CD4-positive, CD25-positive, alpha-beta regulatory T cell (primary cell): ENCODE measurements at places on chromosomes 13 and 19. TPM values are rescaled to one million over a fixed set of nuclear protein-coding genes. Genes with fewer than 3 reads are reported as not detected.
A peak's percentile ranks its signal among the peaks of the same experiment; 100 is the strongest.

GRCh38 chr19:6357174-6357573, 4.2 kb upstream of the CLPP start:
- H3K27me3 ChIP-seq: no peaks in the 10 kb centered on the region
- H3K4me3 ChIP-seq: no peak overlapping the region
- DNase-seq: no peak
- no peak overlapping the region for H3K27ac ChIP-seq

DNA sequence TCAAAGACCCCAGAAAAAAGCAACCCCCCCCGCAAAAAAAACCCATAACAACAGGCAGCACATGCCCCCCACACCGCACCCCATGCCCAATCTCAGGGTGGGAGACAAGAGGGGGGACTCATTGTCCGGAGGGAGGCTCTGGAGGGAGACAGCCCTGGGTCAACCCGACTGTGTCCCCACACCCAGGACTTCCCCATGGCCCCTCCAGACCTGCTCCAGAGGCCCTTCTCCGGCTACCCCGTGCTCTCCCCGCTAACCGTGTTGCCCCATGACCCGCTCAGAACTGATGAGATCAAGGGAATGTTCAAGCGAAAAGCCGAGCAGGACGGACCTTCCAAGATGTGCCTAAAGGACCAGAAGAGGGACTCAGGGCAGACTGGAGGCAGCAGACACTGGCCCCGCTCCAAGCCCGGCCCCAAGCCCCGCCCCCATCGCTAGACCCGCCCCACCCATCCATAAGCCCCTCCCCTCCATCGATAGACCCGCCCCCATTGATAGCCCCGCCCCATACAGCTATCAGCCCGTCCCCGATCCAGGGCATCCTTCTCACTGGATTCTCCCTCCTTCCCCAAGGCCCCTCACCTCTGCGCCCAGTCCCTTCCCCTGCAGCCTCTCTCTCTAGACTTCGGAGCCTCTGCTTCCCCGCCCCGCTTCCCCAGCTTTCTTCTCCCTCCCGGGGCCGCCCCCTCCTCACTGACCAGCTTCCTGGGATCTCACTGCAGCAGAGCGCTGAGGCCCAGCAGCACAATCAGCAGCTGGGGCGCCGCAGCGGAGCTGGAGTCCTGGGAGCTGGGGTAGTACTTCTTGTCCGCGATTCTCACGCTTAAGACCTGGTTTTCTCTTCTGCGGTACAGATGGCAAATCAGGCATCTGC, 2.2 kb downstream of the BST2 start:
- H3K27me3 ChIP-seq: no peaks in the 10 kb centered on the region
- H3K4me3 ChIP-seq: no peak overlapping the region
- peak; percentile 30 for DNase-seq
- H3K4me1 ChIP-seq: peaks cover 41% of the 10 kb centered on the region
- H3K27ac ChIP-seq: peak overlapping the region; percentile 87

DNA sequence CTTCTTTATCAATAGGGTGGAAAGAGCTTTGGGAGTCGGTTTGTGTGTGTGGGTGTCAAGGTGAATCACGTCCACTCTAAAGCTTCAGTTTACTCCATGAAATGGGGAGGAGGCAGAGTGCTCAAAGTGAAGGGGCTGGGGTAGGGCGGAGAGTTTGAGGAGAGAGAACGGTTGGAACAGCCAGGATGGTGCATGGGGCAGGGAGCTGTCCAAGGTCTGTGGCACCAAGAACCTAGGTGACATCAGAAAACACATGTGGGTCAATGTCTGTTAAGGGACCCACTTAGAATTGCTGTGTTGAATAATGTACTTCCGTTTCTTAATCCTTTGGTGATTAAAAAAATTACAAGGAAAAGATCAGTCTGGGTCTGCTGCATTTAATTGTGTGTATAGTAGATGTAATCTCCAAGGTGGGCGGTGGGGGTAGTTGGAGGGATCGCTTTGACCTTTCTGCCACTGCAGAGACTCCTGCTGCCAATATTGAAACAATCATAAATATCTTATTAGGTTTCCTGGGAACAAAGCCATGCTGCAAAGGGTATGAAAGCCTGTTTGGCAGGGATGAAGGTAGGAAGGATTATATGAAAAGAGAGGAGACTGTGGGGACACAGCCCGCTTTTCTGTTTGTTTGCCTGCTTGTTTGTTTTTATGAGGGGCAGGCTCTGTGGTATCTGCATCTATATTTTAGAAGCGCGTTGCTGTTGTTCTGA, 122.3 kb downstream of the ATP8A2 start:
- H3K36me3 ChIP-seq: no peaks in the 10 kb centered on the region
- H3K27ac ChIP-seq: no peak overlapping the region
- no peak overlapping the region for H3K4me3 ChIP-seq
- H3K4me1 ChIP-seq: no peaks in the 10 kb centered on the region

DNA sequence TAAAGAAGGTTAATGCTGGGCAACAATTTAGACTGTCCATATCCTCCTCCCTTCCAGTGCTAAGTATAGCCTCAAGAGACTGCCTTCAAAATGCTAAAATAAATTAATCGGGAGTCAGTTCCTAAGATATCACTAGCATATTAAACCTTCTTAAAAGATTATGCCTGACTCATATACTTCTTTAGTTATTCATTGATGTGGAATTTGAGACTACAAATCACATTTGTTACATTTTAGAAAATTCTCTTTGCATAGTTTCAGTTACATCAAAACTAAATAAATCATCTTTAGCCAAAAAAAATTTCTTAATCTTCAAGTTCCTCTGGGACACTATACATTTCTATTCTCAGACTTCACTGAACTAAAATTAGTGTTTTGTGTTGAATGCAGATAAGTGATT, 769.1 kb downstream of the PCDH9 start:
- H3K36me3 ChIP-seq: no peaks in the 10 kb centered on the region
- H3K4me3 ChIP-seq: no peak overlapping the region
- H3K4me1 ChIP-seq: no peaks in the 10 kb centered on the region
- no peak for DNase-seq

DNA sequence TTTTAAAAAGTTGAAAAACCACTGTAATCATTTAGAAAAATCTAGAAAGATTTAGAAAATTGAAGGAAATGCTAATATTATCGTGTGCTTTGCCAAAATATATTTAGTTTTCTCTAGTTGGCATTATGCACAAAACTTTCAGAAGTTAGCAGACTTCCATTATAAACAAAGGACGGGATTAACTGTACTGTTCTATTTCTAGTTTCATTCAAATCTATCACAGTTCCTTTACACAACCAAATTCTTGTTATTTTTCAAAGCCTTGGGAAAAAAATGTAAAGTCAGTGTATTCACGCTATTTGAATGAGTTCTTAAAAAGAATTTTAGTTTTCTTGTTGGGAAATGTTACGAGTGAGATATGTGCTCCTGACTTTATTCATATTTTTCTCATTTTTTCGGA, 277.8 kb downstream of the LMO7 start:
- no peaks in the 10 kb centered on the region for H3K4me1 ChIP-seq
- no peak overlapping the region for H3K4me3 ChIP-seq
- no peak overlapping the region for H3K27ac ChIP-seq
- H3K27me3 ChIP-seq: no peaks in the 10 kb centered on the region

DNA sequence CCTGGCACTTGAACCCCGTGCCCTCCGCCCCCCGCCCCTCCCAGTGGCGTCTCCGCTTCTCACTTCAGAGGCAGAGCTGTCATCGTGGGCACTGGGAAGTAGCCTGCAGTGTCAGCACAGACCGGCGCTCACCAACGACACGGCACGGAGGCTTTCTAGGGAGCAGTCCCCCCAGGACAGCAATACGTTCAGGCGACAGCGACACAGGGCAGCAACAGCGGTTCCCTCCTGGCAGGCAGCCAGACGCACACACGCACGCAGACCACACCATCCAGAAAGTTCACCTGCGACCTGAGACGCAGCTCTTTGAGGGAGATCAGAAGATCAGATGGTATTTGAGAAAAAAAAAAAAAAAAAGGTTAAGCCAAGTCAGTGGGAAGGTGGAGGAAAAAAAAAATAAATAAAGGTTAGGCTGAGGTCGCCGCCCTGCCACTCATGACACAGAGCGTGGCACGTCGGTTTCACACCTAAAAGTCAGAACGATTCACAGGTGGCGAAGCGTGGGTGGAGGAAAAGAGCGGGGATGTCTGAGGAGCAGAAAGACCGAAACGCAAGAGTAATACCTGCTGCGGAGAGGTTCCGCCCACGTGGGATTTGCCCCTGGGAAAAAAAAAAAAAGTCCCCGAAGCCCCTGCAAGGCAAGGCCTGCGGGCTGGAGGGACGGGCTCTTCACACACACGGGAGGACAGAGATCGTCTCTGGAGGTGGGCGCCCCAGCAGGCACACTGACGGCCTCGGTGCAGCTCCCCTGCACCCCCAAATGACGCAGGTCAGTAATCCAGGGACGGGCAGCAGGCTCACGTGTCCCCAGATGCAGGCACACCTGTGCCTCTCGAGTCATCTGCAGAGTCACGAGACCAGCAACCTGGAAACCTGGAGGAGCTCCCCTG, 94.5 kb downstream of the GNG7 start:
- H3K27ac ChIP-seq: no peak overlapping the region
- DNase-seq: peak; percentile 60
- peak overlapping the region; percentile 57 for H3K4me3 ChIP-seq
- H3K4me1 ChIP-seq: peaks cover 23% of the 10 kb centered on the region

DNA sequence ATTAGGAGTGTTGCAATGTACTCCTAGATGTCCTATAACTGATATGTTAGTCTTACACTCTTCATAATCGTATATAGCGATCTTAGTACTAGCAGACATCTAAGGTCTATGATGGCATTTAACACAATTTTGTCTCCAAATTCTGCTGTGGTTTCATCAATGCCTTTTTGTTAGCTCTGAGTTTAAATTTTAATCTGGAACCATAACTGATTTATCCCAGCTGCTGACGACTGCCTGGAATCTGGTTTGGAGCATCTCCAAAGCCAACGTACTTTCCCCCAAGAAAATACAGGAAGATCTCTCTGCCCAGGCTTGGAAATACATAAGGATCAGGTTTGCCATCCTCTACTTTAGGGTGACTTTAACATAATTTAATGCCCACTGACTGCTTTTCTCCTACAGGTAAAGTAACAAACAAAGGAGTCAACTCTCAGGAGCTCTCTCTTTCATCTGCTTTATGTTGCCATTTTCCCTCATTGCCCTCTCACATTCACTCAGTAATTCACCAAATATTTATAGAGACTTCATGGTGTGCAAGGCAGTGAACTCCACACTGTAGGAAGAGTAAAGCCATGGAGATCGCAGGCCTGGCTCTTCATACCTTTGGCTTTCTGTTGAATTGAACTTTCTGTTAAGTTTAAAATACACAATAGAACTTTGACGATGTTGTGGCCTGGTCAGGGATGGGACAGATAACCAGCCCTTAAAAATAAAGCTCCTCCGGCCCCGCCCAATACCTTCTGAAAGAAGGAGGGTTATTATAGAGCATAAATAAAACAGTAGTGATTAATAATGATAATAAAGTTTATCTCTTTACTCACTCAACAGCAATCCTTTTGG, 23.3 kb upstream of the SPART start:
- H3K4me1 ChIP-seq: no peaks in the 10 kb centered on the region
- H3K4me3 ChIP-seq: no peak overlapping the region
- no peaks in the 10 kb centered on the region for H3K36me3 ChIP-seq
- no peak overlapping the region for H3K27ac ChIP-seq
- H3K27me3 ChIP-seq: no peaks in the 10 kb centered on the region

GRCh38 chr13:31670831-31671617, 68.3 kb upstream of the RXFP2 start:
- no peak overlapping the region for H3K27ac ChIP-seq
- no peaks in the 10 kb centered on the region for H3K36me3 ChIP-seq
- no peaks in the 10 kb centered on the region for H3K27me3 ChIP-seq
- H3K4me1 ChIP-seq: no peaks in the 10 kb centered on the region
- no peak for DNase-seq

DNA sequence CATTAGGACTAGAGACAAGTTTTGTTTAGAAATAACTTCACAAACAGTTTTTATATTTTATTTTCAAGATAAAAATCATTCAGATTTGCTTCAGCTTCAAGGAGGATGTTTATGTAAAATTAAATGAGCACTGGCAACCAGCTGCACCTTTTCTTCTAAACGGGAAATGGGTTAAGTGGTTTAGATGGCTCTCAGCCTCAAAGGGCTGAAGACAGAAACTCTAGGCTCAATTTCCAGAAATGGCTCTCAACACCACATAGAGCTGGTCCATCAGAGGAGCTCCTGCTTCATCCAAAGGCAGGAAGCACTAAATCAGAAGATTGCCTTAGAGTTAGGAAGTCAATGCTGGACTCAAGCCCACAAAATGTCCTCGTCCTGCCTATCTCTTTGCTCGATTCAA, 74.7 kb downstream of the ZNF429 start:
- H3K4me1 ChIP-seq: no peaks in the 10 kb centered on the region
- DNase-seq: no peak
- no peaks in the 10 kb centered on the region for H3K27me3 ChIP-seq
- no peaks in the 10 kb centered on the region for H3K36me3 ChIP-seq
- no peak overlapping the region for H3K27ac ChIP-seq

DNA sequence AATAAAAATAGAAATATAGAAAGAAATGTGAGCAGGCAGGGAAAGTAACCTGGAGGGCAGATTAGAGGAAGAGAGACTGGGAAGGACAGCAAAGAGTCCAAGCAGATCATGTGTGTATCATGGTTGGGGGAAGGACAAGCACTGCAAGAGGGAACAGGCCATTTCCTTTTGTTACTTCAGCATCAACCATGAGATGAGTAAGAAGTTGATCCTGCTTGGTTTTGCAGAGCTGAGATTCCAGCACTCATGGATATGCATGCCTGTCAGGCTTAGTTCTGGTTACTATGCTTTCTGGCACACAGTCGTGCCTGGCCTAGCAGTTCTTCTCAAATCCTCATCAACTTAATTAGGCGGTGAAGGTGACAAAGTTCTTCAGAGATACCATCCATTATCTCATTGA, 18.1 kb downstream of the NALCN start:
- no peak overlapping the region for H3K4me3 ChIP-seq
- no peaks in the 10 kb centered on the region for H3K27me3 ChIP-seq
- H3K27ac ChIP-seq: no peak overlapping the region
- H3K4me1 ChIP-seq: no peaks in the 10 kb centered on the region

GRCh38 chr13:112248862-112249592, 127.1 kb upstream of the SPACA7 start:
- no peak overlapping the region for H3K4me3 ChIP-seq
- no peaks in the 10 kb centered on the region for H3K27me3 ChIP-seq
- DNase-seq: no peak
- H3K27ac ChIP-seq: no peak overlapping the region

- no peak overlapping the region for H3K4me3 ChIP-seq
- no peaks in the 10 kb centered on the region for H3K27me3 ChIP-seq
- no peak for DNase-seq
- no peaks in the 10 kb centered on the region for H3K36me3 ChIP-seq
Observed at GRCh38 chr13:112174476-112175110, 107.6 kb downstream of the SOX1 start.

GRCh38 chr19:6402837-6403608, 10.1 kb upstream of the GTF2F1 start:
- H3K4me3 ChIP-seq: no peak overlapping the region
- DNase-seq: no peak
- H3K36me3 ChIP-seq: no peaks in the 10 kb centered on the region
- no peaks in the 10 kb centered on the region for H3K4me1 ChIP-seq
- H3K27me3 ChIP-seq: no peaks in the 10 kb centered on the region

- H3K4me3 ChIP-seq: no peak overlapping the region
- no peaks in the 10 kb centered on the region for H3K36me3 ChIP-seq
- DNase-seq: no peak
- H3K27me3 ChIP-seq: peaks cover 25% of the 10 kb centered on the region
- H3K4me1 ChIP-seq: no peaks in the 10 kb centered on the region
Observed at GRCh38 chr13:33353210-33353609, 67.7 kb upstream of the STARD13 start.

Gene TMEM143
- 9.3 TPM for total RNA-seq

Gene KHSRP
- total RNA-seq: 156 TPM

Gene ABHD17A
- total RNA-seq: 148 TPM

Gene ADAT3
- total RNA-seq: 6.9 TPM

Gene RTBDN
- not detected for total RNA-seq

Gene RFPL4AL1
- not detected for total RNA-seq

Gene FCGBP
- total RNA-seq: 8.4 TPM

Gene CASP14
- total RNA-seq: not detected

Gene STOML3
- total RNA-seq: not detected
